Chondrocyte (in vitro differentiated cells): ENCODE measurements at places on chromosomes 2 and 18. TPM values are rescaled to one million over a fixed set of nuclear protein-coding genes. Genes with fewer than 3 reads are reported as not detected.

GRCh38 chr2:144270951-144271350 lies 249.0 kb downstream of the ZEB2 start:
- no peak overlapping the region for H3K4me3 ChIP-seq
- H3K36me3 ChIP-seq: peaks cover 1% of the 10 kb centered on the region
- no peak overlapping the region for H3K27ac ChIP-seq

DNA sequence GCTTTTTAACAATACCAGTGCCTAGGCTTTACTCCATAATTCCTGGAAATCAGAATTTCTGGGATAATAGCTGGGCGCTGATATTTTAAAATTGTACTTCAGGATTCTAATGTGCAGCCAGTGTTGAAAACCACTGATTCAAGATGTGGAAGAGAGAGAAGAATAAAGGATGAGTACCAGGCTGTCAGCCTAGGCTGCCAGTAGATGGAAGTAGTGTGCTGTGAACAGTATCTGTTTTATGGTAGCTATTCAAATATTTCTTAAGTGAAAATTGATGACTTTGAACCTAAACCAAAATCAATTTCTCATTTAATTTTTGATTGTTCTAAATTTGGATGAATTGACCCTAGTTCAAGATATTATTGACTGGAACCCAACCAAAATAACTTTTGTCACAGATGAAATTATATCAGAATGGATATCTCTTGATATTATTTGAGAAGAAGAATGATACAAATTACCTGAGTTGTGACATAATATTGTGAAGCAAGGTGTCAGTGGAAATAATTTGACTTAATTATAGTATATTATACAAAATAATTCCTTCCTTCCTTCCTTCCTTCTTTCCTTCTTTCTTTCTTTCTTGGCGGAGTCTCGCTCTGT lies 88.0 kb downstream of the COMMD1 start:
- no peak overlapping the region for H3K4me3 ChIP-seq
- no peak for DNase-seq
- H3K27me3 ChIP-seq: no peaks in the 10 kb centered on the region
- H3K27ac ChIP-seq: no peak overlapping the region
- H3K36me3 ChIP-seq: peaks cover 2% of the 10 kb centered on the region

The DNAJC5G gene
- total RNA-seq: not detected in 3 replicates

DNA sequence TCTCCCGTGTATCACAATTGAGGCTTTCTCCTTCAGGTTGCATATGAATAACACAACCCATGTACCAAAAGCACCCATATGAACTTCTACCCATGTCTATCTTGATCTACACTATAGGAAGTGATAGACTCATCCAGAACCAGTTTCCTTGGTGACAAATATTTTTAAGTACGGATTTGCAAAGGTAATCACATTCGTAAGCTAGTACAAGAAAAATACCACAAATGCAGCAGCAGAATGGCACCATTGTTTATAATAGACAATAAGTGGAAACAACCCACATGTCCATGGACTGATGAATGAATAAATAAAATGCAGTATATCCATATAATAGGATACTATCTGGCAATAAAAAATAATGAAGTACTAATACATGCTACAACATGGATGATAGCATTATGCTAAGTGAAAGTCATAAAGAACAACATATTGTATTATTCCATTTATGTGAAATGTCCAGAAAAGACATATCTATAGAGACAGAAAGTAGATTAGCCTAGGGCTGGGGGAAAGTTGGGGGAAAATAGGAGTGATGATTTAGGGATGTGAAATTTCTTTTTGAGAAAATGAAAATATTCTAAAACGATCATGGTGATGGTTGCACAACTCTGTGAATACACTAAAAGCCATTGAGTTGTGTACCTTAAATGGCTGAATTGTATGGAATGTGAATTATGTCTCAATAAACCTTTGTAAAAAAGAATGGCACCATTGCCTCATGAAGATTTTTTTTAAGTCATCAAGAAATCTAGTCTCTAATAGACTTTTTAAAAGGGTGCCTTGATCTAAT lies 3.4 kb upstream of the CCDC88A start:
- H3K4me1 ChIP-seq: peaks cover 21% of the 10 kb centered on the region
- no peaks in the 10 kb centered on the region for H3K36me3 ChIP-seq

GRCh38 chr2:234335661-234336228 lies 161.1 kb downstream of the ARL4C start:
- H3K27me3 ChIP-seq: peaks cover 13% of the 10 kb centered on the region
- peaks cover 2% of the 10 kb centered on the region for H3K36me3 ChIP-seq
- H3K4me1 ChIP-seq: peaks cover 11% of the 10 kb centered on the region
- peak overlapping the region; percentile 24 for H3K4me3 ChIP-seq
- H3K27ac ChIP-seq: peak overlapping the region; percentile 86

The HJURP gene
- total RNA-seq: 6.9 to 9.2 TPM (median 8.2 TPM) in 3 replicates

The HOXD10 gene
- total RNA-seq: not detected in 3 replicates

The SRBD1 gene
- 9.9 to 14.7 TPM (median 11.2 TPM) in 3 replicates for total RNA-seq

DNA sequence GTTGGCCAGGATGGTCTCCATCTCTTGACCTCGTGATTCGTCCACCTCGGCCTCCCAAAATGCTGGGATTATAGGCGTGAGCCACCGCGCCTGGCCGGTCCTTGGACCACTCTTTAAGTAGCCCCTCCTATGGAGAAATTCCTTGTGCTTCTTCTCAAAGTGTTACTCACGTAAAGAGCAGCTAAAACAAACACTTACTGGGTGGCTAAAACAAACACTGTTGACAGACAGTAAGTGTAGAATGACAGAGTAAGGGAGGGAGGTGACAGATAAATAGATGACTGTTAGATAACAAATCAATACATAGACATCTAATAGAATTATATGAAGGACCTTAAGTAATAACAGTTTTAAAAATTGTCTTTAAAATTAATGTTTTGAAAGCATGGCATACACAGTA lies 40.9 kb upstream of the RASGRP3 start:
- H3K27ac ChIP-seq: no peak overlapping the region
- H3K4me3 ChIP-seq: no peak overlapping the region
- no peaks in the 10 kb centered on the region for H3K27me3 ChIP-seq
- H3K4me1 ChIP-seq: peaks cover 34% of the 10 kb centered on the region
- H3K36me3 ChIP-seq: no peaks in the 10 kb centered on the region
- DNase-seq: no peak

GRCh38 chr18:67938660-67939059 lies 422.1 kb upstream of the DSEL start:
- no peak for DNase-seq
- H3K4me3 ChIP-seq: no peak overlapping the region
- no peak overlapping the region for H3K27ac ChIP-seq
- H3K36me3 ChIP-seq: no peaks in the 10 kb centered on the region
- no peaks in the 10 kb centered on the region for H3K27me3 ChIP-seq

The INPP5D gene
- 0.20 to 0.48 TPM (median 0.21 TPM) in 3 replicates for total RNA-seq

The VSNL1 gene
- total RNA-seq: not detected in 3 replicates

DNA sequence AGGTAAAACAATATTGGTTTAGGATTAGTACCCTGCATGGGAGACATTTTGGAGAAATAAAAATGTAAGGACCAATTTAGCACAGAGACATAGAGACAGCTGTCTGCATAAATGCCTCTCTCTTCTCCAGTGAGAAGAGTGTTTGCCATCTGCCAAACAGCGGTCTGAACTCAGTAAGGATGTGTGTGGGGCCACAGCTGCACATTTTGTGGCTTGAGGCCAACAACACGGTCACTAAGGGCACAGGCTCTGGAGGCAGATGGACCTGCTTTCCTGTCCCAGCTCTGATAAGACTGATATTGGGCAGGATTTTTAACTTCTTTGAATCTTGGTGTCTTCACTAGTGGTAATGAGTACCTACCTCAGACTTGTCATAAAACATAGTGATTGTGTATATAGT lies 10.2 kb downstream of the ZBTB14 start:
- no peaks in the 10 kb centered on the region for H3K27me3 ChIP-seq
- no peak overlapping the region for H3K4me3 ChIP-seq
- no peak for DNase-seq
- H3K36me3 ChIP-seq: peaks cover 3% of the 10 kb centered on the region
- H3K27ac ChIP-seq: no peak overlapping the region

DNA sequence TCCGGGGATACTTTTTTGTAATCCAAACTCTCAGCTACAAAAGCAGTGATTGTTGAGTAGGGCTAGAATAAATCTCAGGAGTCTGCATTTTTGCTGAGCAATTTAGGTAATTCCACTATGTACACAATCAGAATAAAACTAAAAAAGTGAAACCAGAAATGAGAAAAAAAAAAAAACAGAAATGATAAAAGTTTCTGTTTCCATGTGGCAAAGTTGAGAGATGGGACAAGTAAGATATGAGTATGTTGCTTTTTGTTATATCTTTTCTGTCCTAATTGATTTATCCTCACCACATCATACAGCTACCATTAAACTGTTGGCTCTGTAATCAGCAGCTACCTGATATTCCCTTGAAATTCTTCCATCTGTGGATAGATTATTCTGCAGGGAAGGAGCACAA lies 92.7 kb downstream of the VWC2L start:
- peaks cover 9% of the 10 kb centered on the region for H3K4me1 ChIP-seq
- no peaks in the 10 kb centered on the region for H3K27me3 ChIP-seq
- H3K4me3 ChIP-seq: no peak overlapping the region

- H3K27me3 ChIP-seq: no peaks in the 10 kb centered on the region
- peaks cover 80% of the 10 kb centered on the region for H3K4me1 ChIP-seq
- H3K4me3 ChIP-seq: no peak overlapping the region
- H3K36me3 ChIP-seq: no peaks in the 10 kb centered on the region
- no peak for DNase-seq
Measured at GRCh38 chr2:203690441-203691047, 15.9 kb upstream of the CD28 start.

The TMEM169 gene
- 1.3 to 2.0 TPM (median 1.5 TPM) in 3 replicates for total RNA-seq

DNA sequence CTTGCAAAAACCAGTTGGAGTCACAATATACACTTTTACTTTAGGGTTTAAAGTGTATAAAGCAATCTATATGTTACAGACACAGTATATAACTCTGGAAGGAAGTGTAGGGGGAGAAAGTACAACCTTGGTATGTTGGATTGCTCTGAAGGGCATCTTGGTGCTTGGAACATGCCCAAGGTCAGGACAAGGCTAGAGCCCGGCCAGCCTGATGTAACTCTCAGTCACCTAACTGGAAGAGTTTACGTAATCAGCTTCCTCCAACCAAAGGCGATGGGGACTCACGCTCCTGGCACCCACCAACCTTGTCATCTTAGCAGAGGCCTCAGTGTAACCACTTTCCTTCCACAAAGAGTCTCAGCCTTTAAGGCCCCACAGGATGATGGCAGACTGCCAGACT lies 181.1 kb upstream of the ACAA2 start:
- no peaks in the 10 kb centered on the region for H3K36me3 ChIP-seq
- peaks cover 12% of the 10 kb centered on the region for H3K27me3 ChIP-seq
- no peak for DNase-seq
- H3K4me3 ChIP-seq: no peak overlapping the region
- no peaks in the 10 kb centered on the region for H3K4me1 ChIP-seq
- H3K27ac ChIP-seq: no peak overlapping the region

GRCh38 chr2:44612276-44612675 lies 250.5 kb downstream of the CAMKMT start:
- no peaks in the 10 kb centered on the region for H3K27me3 ChIP-seq
- H3K4me3 ChIP-seq: no peak overlapping the region
- DNase-seq: no peak
- H3K36me3 ChIP-seq: no peaks in the 10 kb centered on the region

DNA sequence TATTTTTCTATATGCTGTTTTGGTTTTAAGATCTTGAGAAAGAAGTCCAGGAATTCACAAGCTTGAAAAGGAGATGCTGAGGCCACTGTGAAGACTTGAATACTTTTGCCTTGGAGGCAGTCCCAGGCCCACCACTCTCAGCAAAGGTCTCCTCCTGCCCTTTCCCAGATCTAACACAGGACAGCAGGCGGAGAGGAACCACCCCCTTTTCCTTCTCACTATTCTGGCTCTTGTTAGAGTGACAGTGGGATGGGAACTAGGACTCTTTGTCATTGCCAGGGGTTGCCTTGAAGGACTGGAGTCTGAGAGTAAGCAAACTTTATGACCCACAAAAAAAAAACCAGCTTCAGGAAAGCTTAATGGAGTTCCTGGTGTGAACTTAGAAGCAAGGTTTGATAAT lies 54.7 kb downstream of the E2F6 start:
- H3K27me3 ChIP-seq: no peaks in the 10 kb centered on the region
- H3K4me1 ChIP-seq: peaks cover 60% of the 10 kb centered on the region
- no peaks in the 10 kb centered on the region for H3K36me3 ChIP-seq
- DNase-seq: no peak
- no peak overlapping the region for H3K4me3 ChIP-seq
- peak overlapping the region; percentile 58 for H3K27ac ChIP-seq

- no peak overlapping the region for H3K4me3 ChIP-seq
- no peaks in the 10 kb centered on the region for H3K4me1 ChIP-seq
- no peaks in the 10 kb centered on the region for H3K36me3 ChIP-seq
Measured at GRCh38 chr18:32595832-32596231, 125.2 kb upstream of the GAREM1 start.

DNA sequence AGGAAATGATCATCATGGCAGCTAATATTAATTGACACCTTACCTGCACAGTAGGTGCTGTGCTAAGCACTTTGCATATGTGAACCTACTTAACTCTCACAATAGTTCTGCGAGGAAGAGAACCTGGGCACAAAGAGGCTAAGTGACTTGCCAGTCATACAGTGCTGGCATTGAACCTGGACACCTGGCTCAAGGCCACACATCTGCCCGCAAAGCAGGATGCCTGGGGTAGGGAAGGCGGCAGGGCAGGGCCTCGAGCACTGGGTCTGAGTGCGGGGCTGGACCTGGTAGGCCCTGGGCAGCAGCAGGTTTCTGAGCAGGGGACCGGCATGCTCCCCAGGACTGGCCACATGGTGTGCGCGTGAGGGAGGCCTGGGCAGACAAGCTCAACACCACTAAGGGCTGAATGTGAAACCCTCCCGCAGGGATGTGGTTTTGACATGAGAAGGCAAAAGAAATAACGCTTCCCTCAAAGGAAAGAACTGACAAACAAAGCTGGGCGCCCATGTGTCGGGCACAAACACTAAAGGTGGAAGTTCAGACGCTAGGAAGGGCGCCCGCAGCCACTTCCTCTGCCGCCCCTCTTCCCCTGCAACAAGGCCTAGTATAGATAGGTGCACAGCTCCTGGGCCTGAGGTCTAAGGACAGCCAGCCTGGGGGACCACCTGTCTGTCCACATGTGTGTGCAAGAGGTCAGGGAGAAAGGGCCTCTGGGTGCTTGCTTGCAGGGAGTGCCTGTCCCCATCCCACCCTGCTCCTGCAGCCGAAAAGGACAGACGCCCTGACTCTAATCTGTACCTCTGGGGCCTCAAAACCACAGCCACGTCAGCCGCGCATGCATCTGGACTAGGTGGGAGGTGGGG lies 92.5 kb downstream of the ZFP36L2 start:
- H3K4me3 ChIP-seq: no peak overlapping the region
- no peak overlapping the region for H3K27ac ChIP-seq
- peaks cover 21% of the 10 kb centered on the region for H3K4me1 ChIP-seq
- DNase-seq: peak; percentile 67
- peaks cover 1% of the 10 kb centered on the region for H3K27me3 ChIP-seq
- no peaks in the 10 kb centered on the region for H3K36me3 ChIP-seq

The KDM3A gene
- total RNA-seq: 31.3 to 49.3 TPM (median 47.7 TPM) in 3 replicates

The STK17B gene
- total RNA-seq: 35.4 to 50.2 TPM (median 37.2 TPM) in 3 replicates

The SKA1 gene
- 3.7 to 4.7 TPM (median 4.3 TPM) in 3 replicates for total RNA-seq
